ENCODE measurements at places on chromosomes 12 and 14.

- DNase-seq, result no peak
These were observed 86.9 kb downstream of the PRICKLE1 start for GRCh38 chr12:42502682-42503081.

DNA sequence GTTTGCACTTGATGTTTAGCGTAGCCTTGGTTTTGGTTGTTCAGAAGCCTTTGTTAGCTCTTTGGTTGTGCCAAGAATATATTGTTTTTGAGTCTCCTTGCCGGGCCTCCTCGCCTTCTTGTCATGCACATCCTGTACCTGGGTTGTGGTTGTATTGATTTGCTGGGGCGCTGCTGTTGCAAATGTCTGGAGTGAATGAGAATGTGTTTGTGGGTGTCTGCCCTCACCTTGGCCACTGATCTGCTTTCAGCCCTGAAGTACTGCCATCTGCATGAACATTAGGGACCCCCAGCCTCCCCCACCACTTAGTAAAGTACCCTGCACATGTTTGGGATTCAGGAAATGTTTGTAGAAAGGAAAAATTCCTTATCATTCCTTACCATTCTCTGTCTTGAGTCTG lies 16.5 kb downstream of the PRKCH start:
- peak; percentile 70 for DNase-seq

DNA sequence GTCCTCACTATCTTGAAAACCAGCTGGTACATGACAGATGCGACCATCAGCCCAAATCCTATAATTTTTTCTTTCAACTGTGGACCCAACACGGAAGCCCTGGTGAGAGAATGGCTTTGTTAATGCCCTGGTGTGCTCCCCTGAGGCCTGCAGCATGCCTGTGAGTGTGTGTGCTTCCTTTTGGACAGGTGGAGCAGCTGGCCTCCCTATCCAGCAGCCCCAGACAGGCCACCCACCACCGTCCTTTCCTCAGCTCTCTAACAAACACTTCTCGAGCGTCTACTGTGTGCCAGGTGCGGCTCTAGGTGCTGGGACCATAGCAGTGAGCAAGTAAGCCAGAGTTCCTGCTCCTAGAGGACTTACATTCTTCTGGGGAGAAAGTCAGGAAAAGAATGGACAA lies 78.9 kb upstream of the GZMB start:
- DNase-seq, result no peak

DNA sequence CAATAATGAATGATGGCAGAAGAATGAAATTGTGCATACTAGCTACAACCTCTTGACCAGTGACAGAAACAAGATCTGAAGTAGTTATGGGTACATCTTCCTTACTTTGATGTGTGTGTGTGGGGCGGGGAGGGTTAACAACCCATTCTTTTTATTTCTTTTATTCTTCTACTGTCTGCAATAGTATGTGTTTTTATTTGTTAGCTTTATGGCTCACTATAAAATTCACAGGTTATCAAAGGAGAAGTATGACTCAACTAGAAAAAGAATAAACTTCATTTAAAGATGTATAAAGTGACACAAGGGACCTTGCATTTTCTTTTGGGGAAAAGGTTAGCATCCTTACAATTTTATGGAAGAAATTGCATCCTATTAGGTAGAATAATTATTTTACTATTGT lies 430.5 kb downstream of the DAD1 start:
- no peak for DNase-seq

DNA sequence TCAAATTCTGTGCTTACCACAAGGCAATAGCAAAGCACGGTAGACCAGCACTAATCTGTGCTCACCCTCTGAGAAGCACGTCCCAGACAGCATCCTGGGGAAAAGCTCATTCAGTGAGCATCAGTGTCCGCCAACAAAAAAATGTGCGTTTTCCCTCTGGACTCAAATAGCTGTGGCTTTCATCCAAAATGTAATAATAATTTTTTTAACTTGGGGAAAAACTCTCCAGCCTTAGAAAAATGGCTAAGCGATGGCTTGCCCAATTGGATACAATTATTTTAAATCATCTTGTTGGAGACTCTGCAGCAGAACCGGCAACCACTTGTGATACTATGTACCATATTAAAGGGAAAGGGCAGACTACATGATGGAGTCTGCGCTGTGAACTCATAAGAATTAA lies 1.1 kb upstream of the KRT77 start:
- DNase-seq, result no peak

DNA sequence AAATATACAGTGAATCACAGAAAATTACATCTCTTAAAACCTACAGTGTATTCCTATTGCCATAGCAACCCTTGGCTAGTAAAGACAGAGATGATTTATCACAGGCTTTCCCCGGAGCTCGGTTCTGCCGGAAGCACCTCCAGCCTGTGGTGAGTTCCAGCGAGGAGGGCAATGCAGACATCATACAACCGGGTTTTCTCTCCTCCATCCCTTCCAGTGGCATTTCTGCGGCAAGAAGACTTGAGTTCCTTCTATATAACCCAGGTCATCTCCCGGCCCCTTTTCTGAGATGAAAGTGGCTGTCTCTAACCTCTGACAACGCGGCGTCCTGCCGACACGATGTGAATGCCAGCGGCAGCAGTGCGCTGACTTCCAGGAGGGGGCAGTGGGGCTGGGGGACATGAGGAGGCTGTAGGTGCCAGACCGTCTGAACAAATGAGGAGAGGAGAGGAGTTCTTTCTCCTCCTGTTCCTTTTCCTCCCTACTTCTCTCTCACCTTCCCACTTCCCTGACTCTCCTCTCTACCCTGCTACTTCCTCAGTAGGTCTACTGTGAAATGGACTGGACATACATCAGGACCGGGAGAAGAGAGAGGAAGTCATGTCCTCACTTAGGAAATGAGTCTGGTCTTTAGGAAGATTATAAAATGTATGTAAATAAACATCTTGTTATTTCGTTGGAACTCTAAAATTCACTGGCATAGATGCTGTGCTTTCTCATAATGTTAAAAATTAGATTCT lies 68.6 kb upstream of the MAX start:
- peak; percentile 29 for DNase-seq

GRCh38 chr14:69475194-69475818 lies 9.2 kb upstream of the PLEKHD1 start:
- DNase-seq, result no peak

DNA sequence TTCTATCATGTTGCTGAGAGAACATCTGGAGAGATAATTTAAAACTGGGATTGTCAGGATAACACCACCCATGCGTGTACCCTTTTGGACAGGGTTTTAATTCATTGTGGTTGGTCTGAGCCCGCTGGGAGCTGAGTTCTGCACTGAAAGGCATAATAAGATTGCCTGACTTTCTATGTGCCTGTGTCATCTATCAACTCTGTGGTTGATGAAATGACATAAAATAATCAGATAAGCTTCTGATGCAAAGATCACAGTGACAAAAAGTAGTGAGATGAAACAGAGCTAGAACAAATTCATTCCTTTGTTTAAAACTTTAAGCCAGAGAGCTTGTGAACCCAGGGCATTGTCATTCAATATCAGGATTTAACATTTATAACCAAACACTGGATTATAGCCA lies 98.7 kb downstream of the BBS10 start:
- DNase-seq, result no peak

GRCh38 chr14:100363053-100363452 lies 39.9 kb downstream of the SLC25A47 start:
- DNase-seq, result no peak

DNA sequence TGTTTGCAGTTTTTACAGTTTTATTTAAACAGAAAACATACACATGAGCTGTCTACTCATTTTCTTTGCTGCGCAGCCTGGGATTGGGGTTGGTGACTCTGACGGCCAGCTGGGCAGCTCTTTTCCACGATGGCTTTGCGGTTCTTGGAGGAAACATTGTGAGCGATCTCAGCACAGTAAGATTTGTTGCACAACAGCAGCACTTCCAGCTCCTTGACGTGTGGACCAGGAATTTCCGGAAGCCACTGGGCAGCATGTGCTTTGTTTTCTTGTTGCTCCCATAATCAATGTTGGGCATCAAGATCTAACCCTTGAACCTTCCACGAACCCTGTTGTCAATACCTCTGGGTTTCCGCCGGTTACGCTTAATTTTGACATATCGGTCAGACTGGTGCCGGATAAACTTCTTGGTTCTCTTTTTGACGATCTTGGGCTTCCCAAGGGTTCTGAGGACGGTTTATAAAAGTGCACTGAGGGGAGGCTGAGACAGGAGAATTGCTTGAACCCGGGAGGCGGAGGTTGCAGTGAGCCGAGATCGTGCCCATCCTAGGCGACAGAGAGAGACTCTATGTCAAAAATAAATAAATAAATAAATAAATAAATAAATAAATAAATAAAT lies 21.8 kb downstream of the FKBP11 start:
- DNase-seq, result no peak

GRCh38 chr12:117749431-117749830 lies 219.4 kb downstream of the KSR2 start:
- DNase-seq, result no peak

- no peak for DNase-seq
These were observed 267.7 kb downstream of the MED13L start for GRCh38 chr12:116009805-116010204.

- DNase-seq, result no peak
These were observed 17.6 kb downstream of the ASPG start for GRCh38 chr14:104103061-104103445.

- DNase-seq, result no peak
These were observed 18.7 kb downstream of the HELB start for GRCh38 chr12:66320996-66321395.

GRCh38 chr12:6113691-6114475 lies 10.6 kb downstream of the VWF start:
- no peak for DNase-seq

DNA sequence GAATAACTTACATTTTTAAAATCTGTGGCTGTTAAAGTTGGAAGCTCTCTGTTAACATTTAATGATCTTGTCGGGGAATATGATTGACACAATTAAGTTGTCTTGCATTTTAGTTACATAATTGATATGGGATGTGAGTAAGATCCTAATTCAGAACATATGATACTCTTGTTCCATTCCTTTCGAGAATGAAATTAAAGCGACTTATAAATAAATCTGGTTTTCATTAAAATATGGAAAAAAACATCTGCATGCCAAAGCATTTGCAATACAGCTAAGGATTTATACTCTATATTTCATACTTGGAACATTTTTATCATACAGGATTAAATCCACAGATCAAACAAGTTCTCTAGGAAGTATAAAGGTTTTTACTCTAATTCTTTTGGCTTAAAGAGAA lies 52.0 kb downstream of the SLC38A6 start:
- no peak for DNase-seq

- peak; percentile 28 for DNase-seq
These were observed 8.9 kb downstream of the IKZF4 start for GRCh38 chr12:56029666-56030293.

DNA sequence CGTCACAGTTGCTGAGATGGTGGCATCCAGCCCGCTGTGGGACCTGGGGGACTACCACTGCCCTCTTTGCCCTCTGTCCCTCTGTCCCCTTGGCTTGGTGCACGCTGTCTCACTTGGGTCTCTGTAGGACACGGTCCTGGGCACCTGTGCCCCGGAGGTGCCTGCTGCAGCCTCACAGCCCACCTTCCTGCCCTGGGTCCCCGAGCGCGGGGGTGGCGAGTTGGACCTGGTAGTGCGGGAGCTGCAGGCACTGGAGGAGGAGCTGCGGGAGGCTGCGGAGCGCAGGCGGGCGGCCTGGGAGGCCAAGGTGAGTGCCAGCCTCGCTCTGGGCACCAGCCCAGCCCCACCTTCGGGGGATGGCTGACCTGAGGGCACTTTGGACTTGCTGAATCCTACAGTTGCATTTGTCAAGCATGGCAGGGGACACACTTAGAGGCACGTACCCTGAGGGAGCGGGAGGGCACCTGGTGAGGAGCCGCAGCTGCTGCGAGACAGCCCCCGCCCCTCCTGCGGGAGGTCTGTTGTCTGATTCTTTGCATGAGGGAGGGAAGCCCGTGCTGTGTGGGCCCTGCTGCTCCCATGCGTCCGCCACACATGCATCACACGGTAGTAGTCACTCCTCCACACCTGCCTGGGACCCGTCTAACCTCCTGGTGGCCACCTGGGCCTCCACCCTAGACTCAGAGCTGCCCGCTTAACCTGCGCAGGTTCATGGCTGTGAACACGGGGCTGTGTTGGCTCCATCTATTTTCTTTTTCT lies 6.8 kb downstream of the TEDC1 start:
- no peak for DNase-seq

GRCh38 chr12:68207276-68207675 lies 18.3 kb downstream of the IL26 start:
- DNase-seq, result no peak

DNA sequence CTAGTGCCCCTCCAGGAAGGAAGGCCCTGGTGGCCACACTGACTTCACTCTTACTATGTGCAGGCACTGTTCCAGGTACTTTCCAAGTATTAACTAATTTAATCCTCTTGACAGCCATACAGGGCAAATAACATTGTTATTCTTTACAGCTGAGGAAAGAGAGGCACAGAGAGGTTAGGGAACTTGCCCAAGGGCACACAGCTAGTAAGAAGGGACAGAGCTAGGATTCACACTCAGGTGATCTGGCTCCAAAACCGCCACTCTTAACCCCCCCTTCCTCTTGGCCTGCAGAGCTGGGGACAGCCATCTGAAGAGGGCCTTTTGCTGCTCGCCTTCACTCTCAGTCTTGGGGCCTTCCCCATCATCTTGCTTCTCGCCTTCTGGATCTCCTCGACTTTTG lies 4.0 kb downstream of the JDP2 start:
- no peak for DNase-seq

GRCh38 chr12:39227218-39227617 lies 215.7 kb downstream of the KIF21A start:
- no peak for DNase-seq

GRCh38 chr12:22505826-22506225 lies 38.5 kb downstream of the C2CD5 start:
- no peak for DNase-seq

GRCh38 chr12:19397534-19397933 lies 41.8 kb upstream of the AEBP2 start:
- DNase-seq, result no peak

DNA sequence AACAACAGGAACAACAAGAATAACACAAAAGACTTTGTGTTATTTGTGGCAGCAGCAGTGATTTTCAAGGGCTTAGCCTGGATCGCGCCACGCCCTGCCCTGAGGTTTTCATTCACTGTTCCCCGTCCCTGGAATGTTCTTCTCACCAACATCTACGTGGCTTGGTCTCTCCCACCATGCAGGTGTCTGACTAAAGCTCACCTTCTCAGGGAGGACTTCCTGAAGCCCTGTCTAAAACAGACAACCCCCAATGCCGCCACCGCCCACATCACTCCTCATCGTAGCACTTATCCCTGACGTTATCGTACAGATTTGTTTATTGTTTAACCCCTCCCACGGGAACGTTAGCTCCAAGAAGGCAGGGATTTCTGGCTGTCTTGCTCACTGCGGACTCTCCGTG lies 40.4 kb downstream of the P2RX4 start:
- DNase-seq, result no peak

GRCh38 chr12:126523891-126524290 lies 1458.7 kb downstream of the AACS start:
- no peak for DNase-seq

DNA sequence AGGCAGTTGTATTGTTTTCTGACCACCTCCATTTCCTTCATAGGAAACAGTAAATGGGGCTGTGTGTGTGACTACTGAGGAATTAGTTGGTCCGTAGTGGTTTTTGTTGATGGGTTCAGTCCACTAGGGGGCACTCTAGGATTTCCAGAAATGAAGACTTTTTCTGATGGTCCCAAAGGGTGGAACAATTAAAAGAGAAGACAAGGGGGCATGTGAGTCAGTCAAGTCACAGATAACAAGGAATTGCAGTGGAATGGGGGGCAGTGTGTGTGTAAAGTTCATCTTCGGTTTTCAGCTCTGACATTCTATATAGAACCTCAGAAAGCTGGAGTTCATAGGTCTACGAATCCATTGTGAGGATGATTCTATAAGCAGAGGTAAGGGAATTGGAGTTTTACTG lies 186.6 kb upstream of the OR4E1 start:
- peak; percentile 35 for DNase-seq
